Fibroblast of skin of left quadriceps (primary cell): ENCODE measurements at places on chromosomes 3 and 15.

GRCh38 chr3:135134684-135135075, 339.6 kb downstream of the EPHB1 start:
- no peak for DNase-seq

DNA sequence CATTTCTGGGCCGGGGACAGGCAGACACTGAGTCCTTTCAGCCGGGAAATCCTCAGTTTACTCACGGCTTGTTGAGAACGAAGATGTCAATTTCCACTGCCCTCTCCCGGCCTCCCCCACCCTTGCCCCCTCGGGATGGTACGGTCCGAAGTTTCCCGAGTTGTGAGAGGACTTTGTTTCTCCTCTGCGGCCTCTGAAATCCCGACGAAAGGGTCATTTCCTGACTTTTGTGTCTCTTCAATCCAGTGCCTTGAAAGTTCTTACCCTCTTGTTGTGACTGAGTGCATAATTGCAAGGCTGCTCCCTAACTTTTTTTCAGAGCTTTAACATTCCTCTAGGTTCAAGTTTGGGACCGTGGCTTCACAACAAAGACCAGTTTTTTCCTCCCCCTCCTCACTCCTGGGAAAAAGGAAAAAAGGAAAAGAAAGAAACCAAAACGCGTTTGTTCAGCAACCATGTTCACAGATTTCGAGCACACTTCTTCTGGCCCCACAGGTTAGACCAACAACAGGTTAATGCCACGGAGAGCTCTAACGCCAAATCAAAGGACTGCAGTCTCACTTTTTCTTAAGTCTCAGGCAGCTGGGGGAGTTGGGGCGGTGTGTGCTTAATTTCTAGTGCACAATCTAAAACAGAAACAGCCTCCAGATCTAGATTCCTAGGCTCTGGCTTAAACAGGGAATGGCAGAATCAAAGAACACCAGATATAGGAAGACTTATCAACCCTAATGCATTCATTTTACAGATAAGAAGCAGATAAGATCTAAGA, 138.9 kb downstream of the TMCO5A start:
- no peak for DNase-seq

DNA sequence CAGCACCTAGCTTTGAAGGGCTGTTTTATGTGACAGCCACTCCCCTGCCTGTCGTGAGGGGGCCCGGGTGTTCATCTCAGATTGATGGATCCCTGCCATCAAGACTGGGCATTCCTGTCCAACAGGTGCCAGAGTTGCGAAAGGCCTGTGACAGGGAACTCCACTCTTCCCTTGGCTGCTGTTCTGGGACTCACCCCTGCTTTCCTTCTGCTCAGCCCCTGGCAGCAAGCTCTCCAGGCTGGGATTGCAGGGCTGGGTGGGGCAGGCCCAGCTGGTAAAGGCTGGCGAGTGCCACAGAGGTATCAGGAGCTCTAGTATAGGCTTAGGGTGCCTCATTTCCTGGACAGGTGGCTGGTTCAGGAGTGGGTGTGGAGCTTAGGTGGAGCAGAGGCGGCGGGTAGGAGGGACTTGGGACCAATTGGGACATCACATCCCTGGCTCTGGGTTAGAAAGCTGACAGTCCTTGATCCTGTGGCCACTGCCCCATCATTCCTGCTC, at the start of gene PLA2G4B:
Gene PLA2G4B, plus strand, starts transcription at position 448 of the 498 bp plus-strand sequence. CDS start 67 bp downstream, outside the sequence.
- no peak for DNase-seq

DNA sequence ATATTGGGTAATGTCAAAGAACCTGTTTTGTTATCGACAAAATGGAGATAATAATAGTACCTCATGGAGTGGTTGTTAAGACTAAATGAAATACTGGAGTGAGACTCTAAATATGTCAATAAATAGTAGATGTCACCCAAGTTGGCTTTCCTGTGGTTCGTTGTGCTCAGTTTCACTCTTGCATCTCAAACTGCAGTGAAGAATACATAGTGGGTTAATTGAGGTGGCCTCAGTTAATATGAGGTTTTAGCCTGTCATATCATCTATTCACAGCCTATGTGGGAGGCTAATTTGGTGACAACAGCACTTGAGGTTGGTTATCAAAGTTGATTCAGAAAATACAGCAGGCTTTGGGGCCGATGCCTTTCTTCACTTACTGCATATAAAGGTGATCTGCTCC, 485.5 kb upstream of the SUCLG2 start:
- DNase-seq = no peak

- DNase-seq = no peak
These were observed 28.1 kb downstream of the MCF2L2 start for GRCh38 chr3:183400352-183400751.

GRCh38 chr3:114709102-114709501, 415.3 kb downstream of the TIGIT start:
- DNase-seq = no peak

GRCh38 chr15:93451822-93452221, 362.8 kb upstream of the RGMA start:
- DNase-seq = no peak

- DNase-seq = no peak
These were observed 32.9 kb upstream of the RFTN1 start for GRCh38 chr3:16546186-16547010.
